T-helper 17 cell (primary cell): ENCODE measurements at places on chromosomes 1 and 21.

DNA sequence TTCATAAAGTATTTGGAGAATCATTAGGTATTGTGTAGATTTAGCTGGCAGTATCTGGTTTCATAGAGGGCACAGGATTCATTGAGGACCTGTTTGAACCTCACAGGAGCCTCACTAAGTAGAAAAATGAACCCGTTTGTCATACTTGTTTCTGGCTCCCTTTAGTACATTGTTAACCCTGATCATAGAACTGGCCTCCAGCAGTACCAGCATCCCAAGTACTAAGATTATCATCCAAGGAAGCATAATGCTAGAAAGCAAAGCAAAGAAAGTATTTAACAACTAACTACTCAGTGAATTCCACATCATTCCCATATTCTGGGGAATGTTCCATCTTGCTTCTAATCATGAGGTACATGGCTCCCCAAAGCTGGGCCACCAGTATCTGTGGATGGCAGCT is 54.9 kb downstream of the IVNS1ABP start:
- DNase-seq: no peak

DNA sequence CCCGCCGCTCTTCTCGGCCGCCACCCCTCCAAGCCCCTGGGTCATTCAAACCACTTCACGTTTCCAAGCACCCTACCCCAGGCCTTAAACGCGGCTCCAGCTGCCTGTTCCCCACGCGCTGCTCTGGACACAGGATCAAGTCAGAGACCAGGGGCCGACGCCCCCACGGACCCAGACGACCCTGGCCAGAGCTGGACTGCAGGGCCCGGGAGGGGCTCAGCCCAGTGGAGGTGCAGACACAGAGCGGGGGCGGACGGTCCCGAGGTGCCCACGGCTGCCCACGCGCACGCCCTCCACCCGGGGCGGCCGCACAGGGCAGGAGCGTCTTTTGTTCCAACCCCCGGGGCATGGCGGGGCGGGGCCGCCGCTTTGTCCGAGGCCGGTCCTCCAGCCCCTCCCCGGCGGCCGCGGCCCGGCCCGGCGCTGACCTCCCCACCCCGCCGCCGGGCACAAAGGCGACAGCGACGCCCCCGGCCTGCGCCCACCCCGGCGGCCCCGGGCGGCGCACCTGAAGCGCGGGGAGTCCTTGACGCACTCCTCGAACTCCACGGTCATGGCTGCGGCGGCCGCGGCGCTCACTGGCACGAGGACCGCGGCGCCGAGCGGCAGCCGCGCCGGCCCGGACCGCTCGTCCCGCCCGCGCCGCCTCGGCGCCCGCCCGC is 338 bp downstream of the ACAP3 start:
- no peak for DNase-seq

DNA sequence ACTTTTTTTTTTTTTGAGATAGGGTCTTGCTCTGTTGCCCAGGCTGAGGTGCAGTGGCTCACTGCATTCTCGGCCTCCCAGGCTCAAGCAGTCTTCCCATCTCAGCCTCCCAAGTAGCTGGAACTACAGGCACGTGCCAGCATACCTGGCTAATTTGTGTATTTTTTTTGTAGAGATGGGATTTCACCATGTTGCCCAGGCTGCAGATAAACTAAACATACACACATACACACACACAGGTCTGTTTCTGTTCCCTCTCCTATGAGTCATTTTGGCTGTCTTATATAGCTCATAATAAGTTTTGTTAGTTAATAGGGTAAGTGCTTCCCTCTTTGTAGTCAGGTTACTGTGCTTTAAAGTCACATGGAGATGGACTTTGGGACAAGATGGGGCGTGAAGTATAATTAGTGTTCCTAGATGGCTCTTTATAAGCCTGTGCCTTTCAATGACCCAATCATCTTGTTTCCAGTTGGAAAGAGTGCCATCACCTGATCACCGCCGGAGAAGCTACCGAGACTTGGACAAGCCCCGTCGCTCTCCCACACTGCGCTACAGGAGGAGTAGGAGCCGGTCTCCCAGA is 9.1 kb downstream of the PRPF38A start:
- no peak for DNase-seq

- no peak for DNase-seq
Observed at GRCh38 chr1:241779897-241780296, 68.1 kb upstream of the EXO1 start.

GRCh38 chr1:203593723-203594122 is 32.9 kb upstream of the ATP2B4 start:
- peak; percentile 40 for DNase-seq

GRCh38 chr21:14120091-14120734 is 90.5 kb downstream of the LIPI start:
- DNase-seq: no peak

DNA sequence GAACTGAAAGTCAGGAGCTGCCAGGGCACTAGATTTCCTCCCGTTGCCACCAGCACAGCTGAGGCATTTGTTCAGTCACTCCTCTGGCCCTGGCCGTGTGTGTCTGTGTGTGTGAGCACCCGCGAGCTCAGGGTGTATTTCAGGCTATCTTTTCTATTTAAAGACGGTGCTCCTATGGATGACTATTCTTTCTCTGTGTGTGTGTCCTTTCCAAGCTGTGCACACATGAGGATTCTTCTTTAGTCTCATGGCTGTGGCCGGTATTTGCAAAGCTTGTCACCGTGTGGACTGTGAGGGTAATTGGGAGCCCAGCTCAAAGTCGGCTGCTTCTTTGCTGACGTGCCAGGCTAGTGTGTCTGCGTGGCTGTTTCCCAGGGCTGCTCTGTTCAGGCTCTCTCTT is 3.0 kb upstream of the KCND3 start:
- no peak for DNase-seq

DNA sequence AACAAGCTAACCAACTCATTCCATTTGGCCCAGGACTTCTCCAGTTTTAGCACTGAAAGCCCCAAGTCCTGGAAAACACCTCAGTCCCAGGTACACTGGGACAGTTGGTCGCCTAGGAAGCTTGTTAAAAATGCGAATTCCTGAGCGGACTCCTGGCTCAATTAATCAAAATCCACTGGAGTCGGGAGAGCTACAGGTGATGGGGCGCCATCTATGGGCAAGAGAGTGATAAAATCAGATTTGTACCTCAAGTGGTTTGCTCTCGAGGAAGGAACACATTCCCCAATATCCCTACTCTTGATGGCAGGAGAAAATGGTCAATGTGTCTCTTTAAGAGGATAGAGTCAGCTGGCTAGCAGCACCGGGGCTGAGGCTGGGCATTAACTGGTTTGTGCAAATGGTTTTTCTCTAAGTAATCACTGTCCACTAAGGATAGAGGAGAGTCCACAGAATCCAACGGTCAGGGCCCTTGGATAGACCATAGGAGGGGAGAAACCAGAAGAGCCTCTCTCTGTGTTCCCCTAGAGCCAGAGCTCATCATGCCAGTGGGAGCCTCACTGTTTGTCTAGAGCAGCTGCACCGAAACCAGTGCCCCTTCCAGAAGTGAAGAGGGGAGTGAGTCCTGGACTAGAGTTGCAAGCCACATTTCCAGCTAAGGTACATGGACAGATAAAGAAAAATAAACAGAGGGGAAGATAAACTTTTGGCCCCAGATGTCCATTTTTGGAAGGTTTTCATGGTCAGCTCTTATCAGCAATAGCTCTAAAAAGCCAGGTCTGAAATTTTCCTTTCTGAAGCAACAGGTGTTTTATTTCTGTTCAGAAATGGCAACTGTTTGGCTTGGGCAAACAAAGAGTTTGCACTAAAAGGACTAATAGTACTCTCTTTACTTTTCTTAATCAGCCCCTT is 148.5 kb downstream of the TENT5C start:
- peak; percentile 22 for DNase-seq

DNA sequence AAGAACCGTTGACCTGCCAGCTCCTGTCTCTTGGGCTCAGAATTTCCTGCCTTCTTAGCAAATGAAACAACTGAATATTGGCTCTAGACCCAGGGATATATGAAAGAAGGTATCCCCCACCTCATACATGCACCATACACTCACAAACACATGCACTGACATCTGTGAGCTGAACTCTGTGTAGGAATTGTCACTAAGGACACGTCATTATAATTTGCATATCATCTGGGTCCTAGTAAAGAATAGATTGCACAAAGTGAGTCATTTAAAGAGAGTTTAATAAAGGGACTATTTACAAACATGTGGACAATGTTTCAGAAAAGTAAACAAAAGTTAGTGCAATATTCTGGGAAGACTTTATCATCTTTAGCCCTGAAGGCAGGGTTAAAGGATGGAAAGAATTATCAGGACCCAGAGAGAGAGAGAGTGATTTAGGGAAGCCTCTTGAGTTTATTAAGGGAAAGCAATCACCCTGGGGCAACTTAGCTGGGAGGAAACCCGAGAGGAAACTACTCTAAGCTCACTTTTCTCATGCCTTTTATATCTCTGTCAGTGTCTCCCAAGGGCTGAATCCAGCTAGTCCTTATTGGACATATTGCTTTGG is 74.1 kb upstream of the PLA2G4A start:
- no peak for DNase-seq

DNA sequence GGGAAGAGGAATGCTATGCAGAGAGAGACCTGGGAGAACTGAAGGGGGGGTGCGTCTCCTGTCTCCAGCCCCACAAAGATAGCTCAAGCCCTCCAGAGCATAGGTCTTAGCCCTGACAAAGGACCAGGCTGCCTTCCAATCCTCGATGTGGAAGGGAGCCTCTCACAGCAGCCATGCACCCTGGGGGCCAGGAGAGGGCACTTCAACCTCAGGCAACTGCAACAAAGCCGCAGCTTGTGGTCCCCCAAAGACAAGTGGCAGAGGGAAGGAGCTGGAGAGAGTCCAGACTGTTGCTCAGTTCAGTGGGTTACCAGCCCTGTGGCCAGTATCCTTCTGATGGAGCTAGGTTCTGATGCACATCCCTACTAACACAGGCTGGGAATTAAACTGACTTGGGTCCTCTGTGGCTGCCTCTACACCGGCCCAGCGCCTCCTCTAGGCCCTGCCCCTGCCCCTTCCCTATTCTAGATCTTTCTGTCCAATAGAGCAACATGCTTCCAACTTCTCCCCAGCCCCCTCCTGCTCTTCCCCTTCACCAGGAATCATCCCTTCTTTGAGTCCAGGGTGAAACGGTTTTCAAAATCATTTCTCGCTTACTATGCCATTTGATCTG is 100.7 kb upstream of the SPATA6 start:
- no peak for DNase-seq

DNA sequence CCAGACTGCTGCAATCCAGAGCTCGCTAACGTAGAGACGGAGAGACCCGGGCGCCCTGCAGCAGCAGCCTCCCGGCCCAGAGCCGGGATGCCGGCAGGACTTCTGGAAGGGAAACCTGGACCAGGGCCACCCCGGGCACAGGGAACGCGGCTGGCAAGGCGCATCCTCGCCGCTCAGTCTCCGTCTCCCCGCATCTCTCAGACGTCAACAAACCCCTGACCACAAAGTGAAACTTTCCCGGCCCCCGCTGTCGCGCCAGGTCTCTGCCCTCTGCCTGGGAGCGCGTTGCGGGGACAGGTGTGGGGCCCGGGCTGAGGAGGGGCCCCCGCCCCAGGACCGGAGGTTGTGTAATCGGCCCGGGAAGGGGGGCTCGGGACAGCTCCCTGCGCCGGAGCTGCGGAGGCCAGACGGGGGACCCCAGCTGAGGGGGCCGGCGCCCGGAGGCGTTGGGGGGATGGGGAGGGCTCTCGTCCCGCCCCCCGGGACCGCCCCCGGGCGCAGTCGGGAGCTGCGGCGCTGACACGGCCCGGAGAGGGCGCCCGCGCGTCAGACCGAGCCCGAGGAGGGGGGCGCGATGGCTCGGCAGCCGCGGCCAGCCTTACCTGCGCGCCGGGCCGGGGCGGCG is 116.6 kb upstream of the HIVEP3 start:
- DNase-seq: no peak

GRCh38 chr1:183100361-183100974 is 77.2 kb downstream of the LAMC1 start:
- DNase-seq: no peak

DNA sequence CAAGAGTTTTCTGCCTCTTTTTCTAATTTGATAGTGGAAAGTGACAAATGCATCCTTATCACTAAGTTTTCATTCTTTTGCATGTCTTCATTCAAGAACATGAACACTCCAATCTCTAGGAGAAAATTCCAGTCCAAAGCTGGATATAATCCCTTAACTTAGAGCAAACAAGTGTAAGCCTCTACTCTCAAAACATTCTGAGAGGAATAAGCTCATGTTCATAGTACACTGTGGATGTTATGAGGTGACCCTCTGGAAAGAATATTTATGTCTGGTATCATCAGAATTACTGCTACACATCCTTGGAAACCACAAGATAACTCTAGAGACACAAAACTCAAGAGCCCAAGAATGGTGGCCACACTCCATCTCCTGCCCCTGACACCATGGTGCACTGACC is 15.1 kb downstream of the SIPA1L2 start:
- no peak for DNase-seq

DNA sequence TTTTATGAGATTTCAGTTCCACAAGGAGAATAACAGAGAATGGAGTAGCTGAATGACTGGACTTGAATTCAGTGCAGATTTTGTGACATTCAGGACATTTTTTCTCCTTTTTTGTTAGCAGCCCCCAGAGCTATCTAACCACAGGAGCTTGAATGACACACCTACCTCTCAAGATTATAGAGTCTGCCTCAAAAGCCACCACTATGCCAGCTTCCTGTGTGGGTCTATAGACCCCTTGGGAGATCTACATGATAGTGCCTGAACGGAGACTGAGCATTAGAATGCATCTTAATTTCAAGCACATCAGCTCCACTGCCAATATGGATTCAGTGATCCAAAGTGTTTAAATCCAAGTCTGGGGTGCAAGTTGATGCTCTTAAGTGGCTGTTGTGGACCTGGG is 74.4 kb upstream of the ZNF648 start:
- DNase-seq: no peak

- DNase-seq: peak; percentile 25
Observed at GRCh38 chr21:25639551-25640201, 618 bp downstream of the JAM2 start.

DNA sequence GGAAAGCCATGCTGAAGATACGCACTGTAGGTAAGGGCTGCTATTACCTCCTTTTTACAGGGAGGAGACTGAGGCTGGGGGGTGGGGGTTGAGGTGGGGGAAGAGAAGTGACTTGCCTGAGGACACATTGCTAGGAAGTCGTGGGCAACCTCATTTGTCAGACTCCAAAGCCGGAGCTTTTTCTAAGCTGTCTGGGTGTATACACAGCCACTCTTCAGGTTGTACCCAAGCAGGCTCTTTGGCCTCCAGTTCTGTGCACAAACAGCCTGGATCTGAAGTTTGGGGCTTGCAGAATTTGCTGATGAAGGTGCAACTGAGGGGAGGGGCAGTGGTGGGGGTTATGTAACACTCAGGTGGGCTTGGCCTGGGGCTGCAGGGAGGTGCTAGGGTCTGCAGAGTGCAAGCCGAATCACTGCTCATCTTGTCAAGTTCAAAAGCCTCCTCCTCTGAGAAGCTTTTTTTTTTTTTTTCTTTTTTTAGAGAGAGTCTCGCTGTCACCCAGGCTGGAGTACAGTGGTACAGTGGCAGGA is 16.9 kb downstream of the TINAGL1 start:
- DNase-seq: no peak

GRCh38 chr1:29849038-29849750 is 612.9 kb downstream of the PTPRU start:
- DNase-seq: no peak
